ENCODE measurements at places on chromosomes 11 and 22.
A peak's percentile ranks its signal among the peaks of the same experiment; 100 is the strongest.

DNA sequence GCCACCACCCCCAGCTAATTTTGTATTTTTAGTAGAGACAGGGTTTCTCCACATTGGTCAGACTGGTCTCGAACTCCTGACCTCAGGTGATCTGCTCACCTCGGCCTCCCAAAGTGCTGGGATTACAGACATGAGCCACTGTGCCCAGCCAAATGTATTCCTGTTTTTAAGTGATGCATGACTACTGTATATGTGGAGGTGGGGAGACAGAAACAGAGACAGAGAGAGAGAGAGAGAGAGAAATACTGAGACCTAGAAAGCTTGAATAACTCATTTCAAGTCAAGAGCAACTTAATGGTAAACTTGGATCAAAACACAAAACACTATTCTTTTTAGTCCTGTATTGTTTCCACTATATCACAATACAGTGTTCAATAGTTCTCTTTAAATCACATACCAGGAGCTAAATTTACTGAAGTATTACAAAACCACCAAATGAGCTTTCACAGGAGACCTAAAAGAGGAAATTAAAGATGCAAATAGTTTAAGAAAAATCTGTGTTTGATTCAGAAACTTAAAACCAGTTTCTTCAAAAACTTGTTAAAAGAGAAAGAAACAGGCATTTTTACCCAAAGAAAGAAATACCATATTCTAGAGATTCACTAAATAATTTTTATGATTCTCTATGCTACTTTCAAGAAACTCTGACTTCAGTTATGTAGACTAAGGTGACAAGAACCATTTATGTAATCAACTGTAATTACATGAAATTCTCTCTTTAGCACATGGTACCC is 188.7 kb downstream of the ETS1 start:
- no peak for DNase-seq

DNA sequence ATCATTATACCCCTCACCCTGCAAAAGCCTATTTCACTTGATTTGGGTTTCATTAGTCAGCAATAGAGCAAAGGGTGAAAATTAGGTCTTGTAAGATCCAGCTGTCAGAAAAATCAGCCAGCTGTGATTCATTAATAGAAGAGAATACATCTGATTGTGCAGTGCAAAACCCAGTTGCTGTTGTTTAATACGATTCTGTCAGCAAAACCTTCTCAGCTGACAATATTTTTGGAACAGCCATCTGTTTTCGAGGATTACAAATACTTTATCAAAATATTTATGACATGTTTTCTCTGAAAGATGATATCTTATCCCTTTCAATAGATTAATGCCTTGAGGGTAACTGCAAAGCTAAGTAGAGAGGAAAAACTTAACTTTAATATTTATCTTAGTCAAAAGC is 1354.0 kb upstream of the RAG2 start:
- peak; percentile 19 for DNase-seq

DNA sequence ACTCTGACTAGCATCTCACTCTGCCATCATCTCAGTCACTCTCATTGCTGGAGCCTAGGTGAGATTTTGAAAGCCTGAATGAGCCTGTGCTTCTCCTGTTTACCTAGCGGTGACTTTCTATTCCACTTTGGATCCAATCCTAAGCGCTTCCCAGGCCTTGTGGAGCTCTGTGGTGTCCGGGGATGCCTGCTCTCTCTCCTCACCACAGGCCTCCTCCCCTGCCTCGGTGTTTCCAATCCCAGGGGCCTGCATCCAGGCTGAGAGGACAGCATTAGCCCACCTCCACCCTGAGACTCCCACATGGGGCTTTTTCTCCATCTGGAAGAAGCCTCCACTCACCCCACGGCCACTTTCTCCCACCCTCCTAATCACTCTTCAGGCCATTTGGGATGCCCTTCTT is 380.3 kb downstream of the NTM start:
- DNase-seq = no peak

DNA sequence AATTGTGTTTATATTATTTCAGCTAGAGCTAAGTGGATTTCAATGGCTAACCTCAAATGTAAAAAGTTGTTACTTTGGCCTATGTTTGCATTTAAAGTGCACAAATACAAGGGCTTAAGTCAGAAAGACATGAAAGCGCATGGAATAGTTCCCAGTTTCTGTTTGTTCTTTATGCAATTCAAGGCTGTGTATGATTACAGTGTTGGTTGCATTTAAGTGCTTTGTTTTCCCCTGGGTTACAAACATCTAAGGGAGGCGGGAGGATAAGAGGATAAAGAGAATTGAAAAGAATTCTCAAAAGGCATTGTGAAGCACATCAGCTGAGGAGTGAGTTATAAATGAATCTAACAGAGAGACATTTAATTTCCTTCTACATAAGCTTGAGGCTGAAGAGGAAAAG is 453.4 kb downstream of the NTM start:
- DNase-seq = peak; percentile 18

- no peak for DNase-seq
Measured at GRCh38 chr11:66762088-66762487, 33.1 kb upstream of the SPTBN2 start.

DNA sequence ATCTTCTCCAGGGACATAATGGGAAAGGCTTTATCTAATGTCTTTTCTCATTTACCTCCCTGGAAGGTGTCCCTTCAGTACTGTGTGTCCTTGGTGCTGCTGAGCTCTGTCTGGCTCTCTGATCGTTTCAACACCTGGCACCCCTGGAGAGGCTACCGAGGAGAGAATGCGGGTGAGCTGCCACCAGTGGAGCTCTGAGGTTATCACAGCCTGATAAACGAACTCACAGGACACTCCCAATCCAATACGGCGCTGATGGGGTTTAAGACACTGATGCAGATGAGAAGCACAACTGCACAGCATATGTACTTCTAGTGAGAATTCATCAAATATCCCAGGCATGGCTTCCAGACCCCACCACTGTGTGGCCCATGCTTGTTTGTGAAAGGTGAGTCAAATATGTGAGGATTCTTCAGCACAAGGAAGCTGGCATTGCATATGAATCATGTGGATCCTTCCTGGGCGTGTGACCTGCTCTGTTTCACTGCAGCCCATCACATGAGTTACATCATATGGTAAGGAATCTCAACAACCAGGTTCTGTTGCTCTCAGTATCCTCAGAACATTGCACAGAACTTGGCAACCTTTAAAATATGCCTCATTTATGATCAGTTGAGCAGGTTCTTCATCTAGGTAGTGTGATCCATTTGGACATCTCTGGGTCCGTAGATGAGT is 34.8 kb upstream of the VWA5A start:
- no peak for DNase-seq

DNA sequence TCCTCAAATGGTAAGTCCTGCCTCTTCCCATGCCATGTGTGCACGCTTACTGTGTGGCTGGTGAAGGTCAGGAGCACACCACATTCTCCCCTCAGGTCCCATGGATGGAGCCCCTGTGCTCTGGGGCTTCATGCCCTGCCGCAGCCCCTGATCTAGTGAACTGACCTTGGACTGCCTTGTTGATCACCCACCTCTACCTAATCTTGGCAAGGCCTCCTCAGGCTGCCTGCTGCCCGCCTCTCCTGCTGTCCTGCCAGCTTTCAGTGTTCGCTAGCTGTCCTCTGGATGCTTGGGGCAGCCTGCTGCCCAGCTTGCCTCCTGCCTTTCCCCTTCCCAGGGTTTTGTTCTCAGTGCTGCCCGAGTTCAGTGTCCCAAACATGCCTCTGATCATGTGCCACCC is 38.1 kb downstream of the CABIN1 start:
- no peak for DNase-seq

GRCh38 chr11:5366856-5367255 is 15.5 kb downstream of the OR51B6 start:
- peak; percentile 14 for DNase-seq

DNA sequence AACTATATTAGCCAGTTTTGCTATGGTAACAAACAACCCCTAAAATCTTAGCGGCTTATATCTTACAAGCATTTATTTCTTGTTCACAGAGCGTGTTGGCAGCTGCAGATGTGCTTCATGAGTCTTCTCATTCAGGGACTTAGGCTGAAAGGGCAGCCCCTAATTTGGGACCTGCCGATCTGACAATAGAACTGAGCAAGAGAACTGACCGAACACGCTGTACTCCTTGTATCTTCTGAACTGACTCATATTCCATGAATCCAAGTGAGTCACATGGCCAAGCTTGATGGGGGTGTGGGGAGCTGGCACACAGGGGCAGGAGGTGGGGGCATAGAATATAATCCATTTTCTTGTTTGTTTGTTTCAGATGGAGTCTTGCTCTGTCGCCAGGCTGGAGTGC is 481.7 kb upstream of the CADM1 start:
- no peak for DNase-seq

DNA sequence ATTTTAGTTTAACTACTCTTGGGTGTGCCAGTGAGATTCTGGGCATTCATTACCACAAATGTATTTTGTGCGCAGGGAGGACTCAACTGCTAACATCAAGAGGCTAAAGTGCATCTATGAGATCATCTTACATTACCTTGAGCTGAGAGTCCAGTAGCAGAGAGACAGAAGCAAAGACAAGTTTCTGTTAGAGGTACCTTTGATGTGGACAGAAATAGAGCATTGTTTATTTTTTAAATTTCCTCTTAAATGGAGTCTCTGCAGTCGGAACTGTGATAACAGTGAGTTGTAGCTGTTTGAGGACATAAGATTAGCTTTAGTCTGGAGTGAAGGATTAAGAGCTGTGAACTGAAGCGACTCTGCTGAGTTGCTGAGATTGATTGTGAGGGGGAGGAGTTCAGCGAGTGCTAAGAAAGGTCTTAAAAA is 297.0 kb downstream of the CADM1 start:
- no peak for DNase-seq

- no peak for DNase-seq
Measured at GRCh38 chr11:101497291-101497690, 86.5 kb downstream of the TRPC6 start.

DNA sequence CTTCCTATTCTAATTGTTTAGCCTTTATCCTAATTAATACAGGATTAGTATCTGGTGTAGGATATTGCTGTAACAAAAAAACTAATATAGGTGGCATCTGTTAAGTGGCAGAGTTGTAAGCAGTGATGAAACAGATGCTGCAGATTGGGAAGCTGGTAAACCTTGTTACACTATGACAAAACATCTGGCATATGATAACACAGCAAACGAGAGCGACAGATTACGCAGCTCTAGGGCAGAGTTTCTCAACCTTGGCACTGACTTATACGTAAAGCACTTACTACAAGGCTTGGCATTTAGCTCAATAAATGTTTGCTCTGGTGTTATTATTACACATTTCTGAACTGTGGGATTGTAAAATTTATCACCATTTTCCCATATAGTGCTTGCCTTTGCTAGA is 137.0 kb downstream of the ATG16L2 start:
- DNase-seq = peak; percentile 57

GRCh38 chr11:126636911-126637794 is 281.7 kb downstream of the ST3GAL4 start:
- peak; percentile 26 for DNase-seq

Data from fibroblast of pulmonary artery (primary cell).